ENCODE measurements at places on chromosomes 4 and X.

- no peak for DNase-seq
Observed at GRCh38 chrX:50615570-50616158, 145.0 kb upstream of the DGKK start.

GRCh38 chr4:124863040-124863545 is 150.6 kb upstream of the ANKRD50 start:
- DNase-seq = no peak

DNA sequence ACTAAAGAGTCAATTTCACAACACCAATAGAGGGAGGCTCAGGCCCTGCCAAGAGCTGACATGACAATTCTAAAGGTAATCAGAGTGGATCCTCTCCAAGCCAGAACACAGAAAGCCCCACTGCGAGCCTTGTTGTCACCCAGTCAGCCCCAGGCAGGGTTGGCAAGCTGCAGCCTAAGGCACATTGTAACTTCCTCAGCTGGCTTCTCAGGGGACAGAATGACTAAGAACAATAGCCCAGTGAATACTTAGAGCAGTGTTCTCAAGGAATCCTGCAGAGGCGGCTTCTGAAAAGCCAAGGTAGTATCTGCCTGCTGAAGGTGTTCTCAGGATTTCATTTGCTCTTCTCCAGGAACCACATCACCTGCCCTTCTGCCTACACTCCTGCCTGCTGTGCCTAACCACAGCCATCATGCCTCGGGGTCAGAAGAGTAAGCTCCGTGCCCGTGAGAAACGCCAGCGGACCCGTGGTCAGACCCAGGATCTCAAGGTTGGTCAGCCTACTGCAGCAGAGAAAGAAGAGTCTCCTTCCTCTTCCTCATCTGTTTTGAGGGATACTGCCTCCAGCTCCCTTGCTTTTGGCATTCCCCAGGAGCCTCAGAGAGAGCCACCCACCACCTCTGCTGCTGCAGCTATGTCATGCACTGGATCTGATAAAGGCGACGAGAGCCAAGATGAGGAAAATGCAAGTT is at the start of gene MAGEB4:
TSS of gene MAGEB4 (plus strand) at position 277 of the 692 bp plus-strand sequence. CDS start at position 413, 136 bp downstream.
- no peak for DNase-seq

DNA sequence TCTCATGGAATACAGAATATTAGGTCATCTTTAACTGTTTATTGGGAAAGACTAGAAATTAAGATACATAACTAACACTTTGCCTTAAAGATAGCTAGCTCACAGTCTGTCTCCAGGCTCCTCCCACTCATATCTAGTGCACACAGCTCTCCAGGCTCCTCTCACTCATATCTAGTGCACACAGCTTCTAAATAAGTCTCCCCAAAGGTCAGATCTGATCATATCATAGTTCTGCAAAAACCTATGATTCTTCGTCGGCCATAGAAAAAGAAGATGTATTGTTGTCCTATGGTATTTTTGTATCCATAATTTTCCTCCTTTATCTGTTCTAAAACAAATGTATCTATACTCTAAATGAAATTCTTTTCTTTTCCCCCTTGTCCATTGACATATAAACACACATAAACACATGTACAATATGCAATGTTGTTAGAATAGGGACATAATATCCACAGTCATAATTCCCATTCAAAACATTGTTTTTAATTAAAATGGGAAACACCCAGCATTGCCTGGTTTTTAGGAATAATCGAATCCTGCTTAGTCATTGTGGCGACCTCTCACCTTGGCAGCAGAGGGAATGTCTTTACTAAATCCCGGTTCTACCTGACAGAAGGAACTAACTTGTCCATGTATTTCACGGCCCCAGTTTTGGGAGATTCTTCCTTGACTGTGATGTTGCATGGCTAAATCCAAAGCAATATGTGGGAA is 1282.0 kb downstream of the PCDH7 start:
- no peak for DNase-seq

DNA sequence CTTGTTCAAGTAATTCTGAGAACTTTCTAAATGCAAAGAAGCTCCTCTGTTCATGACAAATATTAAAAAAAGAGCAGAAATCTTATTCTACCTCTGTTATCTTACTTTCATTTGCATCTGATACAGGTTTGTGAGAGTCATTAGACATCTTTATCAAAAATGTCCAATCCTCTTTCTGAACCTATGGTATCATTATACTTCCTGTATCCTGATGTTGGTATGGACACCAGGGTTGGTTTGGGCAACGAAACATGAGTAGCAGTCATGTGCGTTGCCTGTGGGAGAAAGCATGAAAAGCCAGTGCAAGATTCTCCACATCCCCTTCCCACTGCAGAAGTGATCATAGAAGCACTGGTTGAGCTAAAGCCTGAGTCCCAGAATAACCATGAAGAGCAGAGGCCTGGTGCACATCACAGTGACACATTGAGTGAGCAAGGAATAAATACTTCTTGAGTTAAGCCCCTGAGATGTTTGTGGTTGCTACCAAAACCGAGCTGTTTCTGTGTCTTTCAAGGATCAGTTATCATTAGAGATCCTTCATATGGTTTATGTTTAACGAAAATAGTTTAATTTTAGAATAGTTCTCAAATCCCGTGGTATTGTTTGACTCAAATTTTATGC is 197.2 kb downstream of the BANK1 start:
- DNase-seq = no peak

GRCh38 chr4:152594057-152594456 is 58.2 kb upstream of the FBXW7 start:
- DNase-seq = no peak

DNA sequence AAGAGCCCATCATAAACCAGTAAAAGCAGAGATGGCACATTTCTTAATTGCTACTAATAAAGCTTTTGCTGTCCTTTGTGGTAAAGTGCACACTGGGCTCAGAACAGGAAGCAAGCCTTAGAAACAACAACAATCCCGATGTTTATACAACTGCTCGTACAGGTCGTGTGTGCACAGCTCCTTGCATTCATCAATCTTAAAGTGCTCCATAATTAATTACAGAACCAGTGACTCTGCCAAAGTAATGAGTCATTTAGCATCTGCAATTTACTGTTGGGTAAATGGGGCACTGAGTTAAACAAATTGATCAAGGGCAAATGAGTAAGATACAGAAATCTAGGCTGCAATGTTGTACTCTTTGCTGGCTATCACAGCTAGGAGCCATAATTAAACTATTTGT is 61.3 kb upstream of the TXK start:
- DNase-seq = peak; percentile 57

DNA sequence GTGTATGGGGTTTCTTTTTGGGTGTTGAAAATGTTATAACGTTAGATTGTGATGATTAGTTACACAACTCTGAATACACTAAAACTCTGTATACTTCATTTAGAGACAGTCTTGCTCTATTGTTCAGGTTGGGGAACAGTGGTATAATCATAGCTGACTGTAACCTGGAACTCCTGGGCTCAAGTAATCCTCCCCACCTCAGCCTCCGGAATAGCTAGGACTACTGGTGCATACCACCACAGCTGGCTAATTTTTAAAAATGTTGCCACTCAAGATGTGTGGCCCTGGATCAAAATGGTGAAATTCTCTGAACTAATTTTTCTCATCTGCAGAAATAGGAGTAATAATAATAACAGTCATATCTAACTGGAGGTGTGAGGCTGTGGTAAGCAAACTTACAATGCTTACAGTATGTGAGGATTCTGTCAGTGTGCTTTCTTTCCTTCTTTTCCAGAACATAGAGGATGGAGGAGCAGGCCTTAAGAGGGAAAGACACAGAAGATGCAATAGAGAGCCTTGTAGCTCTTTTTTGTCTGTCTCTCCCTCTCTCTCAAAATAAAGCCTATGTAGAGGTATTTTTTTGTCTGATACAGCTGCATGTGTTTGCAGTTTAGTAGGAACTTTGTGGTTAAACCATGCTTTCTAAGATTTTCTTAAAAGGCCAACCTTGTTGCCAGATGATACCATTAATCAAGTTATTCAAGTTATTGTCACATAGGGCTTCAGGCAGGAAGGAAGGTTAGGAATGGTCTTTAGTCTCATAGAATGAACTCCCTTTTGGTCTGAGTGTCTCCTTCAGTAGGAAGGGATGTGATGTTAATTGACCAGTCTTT is 7.5 kb downstream of the ADD1 start:
- DNase-seq = peak; percentile 37

- DNase-seq = no peak
Observed at GRCh38 chr4:100079264-100079663, 111.0 kb downstream of the DDIT4L start.

DNA sequence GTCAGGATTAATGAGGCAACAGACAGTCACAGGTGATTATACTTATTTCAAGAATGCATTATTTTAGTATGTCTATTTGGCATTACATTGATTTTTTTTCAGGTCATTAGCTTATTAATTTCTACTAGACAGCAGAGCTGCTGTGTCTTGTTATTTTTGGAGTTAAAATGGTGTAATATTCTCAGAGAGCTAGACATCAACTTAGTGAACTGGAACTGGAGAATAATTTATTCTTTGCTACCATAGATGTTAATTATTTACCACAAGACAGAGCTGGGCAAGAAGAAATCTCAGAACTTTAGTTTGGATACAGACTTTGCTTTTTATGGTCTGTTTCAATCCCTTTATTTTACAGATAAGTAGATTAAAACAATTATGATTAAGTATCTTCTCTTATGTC is 10.2 kb upstream of the HPGD start:
- no peak for DNase-seq

- no peak for DNase-seq
Observed at GRCh38 chrX:128754130-128754529, 701.9 kb upstream of the ACTRT1 start.

GRCh38 chr4:788636-789297 is 37.2 kb downstream of the CPLX1 start:
- no peak for DNase-seq

DNA sequence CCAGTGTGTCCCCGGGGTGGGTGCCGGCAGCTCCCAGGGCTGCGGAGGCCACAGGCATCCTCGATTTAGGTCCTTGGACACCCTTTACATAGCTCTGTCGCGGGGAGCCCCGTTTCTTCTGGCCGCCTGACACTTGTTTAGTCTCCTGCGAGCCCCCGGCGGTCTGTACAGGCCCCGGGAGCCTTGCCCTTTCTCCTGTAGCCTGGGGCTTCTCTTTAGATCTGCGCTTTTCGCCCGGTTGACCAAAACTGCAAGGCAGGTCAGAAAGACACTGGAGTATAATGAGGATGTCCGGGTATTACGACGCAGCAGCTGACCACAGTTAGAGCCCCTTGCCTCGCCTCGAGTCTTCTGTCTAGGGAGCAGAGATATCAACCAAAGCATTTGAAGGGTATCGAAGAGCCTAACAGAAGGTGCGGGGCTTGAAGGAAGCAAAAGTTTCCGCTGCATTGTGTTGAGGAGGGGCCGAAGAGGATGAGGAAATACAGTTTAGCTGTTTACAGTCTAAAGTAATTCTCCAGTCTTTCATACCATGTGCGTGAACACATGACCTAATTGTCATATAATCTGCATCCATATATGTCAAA is 479 bp downstream of the BRCC3 start:
- no peak for DNase-seq

GRCh38 chr4:65383589-65384305 is 286.5 kb downstream of the EPHA5 start:
- peak; percentile 73 for DNase-seq

GRCh38 chrX:2176733-2177132 is 324.0 kb downstream of the DHRSX start:
- no peak for DNase-seq

- peak; percentile 49 for DNase-seq
Observed at GRCh38 chrX:119885554-119886428, 9.9 kb upstream of the AKAP14 start.

GRCh38 chr4:66575008-66575696 is 904.9 kb upstream of the EPHA5 start:
- peak; percentile 82 for DNase-seq

- peak; percentile 39 for DNase-seq
Observed at GRCh38 chr4:169014586-169014985, 4.5 kb upstream of the CBR4 start.

DNA sequence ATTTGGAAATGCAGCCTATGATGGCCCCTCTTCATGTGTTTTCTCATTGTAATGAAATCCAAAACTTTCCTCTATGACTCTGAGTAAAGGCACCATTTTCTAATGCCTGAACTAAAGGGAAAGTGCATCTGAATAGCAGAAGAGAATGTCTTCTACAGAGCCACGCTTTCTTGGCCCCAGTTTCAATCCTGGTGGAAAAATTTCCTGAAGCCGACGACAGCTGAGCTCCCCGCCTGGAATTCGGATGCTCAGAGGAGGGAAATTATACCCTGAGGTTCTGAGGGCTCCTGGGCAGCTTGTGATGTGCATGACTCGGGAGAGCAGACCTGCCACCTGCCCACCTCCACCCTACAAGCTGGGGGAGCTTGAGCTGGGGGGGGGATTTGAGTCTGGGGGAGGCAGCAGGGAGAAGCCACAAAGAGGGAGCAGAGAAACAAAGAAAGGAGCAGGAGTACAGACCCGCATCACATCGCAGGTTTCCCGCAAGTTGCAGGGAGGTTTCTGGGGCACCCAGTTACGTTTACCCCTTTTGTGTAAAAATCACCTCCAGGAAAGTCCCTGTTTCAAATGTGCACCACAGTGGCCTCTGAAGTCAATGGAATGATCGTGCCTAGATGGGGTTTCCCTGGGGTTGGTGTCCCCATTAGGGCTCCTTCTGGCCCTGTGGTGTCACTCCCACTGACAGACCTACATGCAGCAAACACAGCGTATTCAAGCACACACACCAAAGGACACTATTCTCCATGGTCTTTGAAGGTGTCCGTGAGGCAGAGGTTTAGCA is 145.6 kb upstream of the RBPJ start:
- DNase-seq = no peak

- no peak for DNase-seq
Observed at GRCh38 chr4:165677081-165677480, 196.0 kb upstream of the TLL1 start.

DNA sequence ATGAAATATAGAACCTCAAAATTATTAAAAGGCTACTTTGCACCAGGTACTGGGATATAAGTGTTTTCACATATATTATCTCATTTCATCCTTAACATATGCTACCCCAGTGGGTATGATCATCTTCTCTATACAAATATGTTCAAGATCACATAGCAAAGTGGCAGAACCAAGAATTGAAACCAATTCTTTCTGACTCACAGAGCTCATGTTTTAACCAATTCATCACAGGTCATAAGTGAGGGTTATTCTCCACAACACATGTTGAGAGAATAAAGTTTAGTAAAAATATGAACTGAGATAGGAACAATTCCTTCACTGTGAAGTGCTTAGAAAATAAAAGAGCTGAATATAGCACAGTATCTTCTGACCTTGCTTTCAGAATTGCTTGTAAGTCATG is 442.9 kb upstream of the RASGEF1B start:
- DNase-seq = no peak

- no peak for DNase-seq
Observed at GRCh38 chrX:70478526-70479245, 34.1 kb downstream of the DLG3 start.

DNA sequence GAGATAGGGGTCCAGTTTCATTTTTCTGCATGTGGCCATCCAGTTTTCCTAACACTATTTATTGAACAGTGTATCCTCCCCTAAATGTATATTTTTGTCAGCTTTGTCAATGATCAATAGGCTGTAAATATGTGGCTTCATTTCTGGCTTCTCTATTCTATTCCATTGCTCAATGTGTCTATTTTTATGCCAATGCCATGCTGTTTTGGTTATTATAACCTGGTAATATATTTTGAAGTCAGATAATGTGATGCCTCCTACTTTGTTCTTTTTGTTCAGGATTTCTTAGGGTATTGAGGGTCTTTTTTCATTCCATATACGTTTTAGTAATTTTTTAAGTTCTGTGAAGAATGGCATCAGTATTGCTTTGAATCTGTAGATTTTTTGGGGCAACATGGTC is 8.7 kb upstream of the CXCL3 start:
- DNase-seq = no peak

Measured in fibroblast of skin of right biceps (primary cell).